IMR-90 (cell line): ENCODE measurements at places on chromosomes 5 and 9.

GRCh38 chr5:150454492-150455229 lies 5.1 kb upstream of the RPS14 start:
- H3K27ac ChIP-seq: no peak overlapping the region
- no peaks in the 10 kb centered on the region for H3K4me1 ChIP-seq
- H3K4me3 ChIP-seq: no peak overlapping the region

DNA sequence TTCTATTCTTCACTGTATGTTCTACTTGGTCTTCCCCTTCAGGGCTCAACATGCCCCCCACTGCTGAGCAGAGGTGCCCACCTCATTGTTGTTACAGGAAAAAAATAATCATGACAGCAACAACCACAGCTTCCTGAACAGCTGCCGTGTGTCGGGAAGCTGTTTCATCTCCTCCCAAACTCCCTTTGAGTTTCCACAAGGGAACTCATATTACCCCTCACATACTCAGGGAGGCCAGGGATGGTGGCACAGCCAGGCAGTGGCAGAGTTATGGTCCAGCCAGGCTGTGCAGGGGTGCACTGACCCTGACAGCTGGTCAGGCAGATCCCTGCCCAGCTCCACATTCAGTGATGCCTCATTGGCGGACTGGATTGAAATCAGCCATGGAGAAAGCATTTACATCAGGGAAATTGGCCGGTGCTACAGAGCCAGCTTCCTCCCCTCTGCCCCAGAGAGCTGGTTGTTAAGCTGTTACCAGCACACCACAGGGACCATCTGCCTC lies 37.3 kb downstream of the SARDH start:
- H3K36me3 ChIP-seq: no peaks in the 10 kb centered on the region
- H3K27ac ChIP-seq: no peak overlapping the region
- peaks cover 9% of the 10 kb centered on the region for H3K4me1 ChIP-seq
- H3K4me3 ChIP-seq: no peak overlapping the region

DNA sequence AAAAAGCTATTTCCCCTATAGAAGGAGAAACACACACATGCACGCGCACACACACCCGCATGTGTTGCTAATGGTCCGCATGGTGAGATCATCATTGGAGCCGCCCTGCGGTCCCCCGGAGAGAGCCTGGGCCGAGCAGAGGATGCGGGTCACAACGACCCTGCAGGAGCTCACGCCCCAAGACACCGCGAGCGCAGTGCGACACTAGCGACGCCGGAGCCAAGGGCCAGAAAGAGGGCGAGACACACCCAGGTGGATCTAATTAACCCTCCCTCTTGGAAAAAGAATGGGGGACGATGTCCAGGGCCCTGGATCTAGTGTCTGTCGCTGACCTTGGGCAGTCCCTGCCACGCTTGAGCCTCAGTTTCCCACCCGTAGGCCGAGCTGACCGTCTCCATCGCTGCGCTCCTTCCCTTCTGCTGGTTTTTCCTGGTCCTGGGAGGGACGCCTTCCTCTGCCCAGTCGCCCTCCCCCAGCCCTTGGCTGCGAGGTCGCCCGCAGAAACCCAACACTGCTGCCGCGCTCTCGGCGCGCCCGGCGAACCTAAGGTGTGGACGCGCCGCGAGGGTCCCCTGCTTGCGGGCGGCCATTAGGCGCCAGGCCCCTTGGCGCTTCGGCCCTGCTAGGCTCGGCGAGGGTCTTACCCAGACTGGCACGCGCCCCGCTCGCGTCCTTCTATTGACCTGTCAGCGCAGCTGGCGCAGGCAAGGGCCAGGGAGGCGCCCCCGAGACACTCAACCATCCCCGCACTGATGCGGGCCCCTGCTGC lies 47.5 kb upstream of the RNF20 start:
- H3K36me3 ChIP-seq: no peaks in the 10 kb centered on the region
- no peaks in the 10 kb centered on the region for H3K27me3 ChIP-seq
- peak overlapping the region; percentile 75 for H3K27ac ChIP-seq

DNA sequence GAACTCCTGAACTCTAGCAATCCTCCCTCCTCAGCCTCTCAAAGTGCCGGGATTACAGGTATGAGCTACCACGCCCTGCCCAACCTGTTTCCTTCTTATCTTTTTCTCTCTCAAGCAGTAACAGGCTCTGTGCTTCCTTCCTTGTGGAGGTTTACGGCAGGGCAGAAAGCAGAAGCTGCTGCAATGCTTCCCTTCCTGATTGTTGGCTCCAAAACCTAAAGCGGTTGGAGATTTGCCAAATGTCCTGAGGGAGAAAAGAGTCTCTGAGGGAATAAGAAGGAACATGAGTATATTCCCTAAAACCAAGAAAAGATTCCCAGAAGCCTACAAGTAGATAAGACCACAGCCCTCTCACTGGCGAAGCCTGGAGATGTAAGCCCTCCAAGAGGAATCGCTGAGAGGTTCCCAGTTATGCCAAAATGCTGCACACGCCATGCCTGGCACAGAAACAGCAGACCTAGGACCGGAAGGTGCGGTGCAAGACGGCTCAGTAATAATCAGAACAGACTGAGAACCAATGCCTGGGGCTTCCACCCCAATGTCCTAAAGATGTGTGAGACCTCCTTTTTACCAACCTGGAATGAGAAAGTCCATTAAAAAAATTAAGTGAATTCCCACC lies 73.2 kb downstream of the APTX start:
- no peaks in the 10 kb centered on the region for H3K4me1 ChIP-seq
- H3K27ac ChIP-seq: no peak overlapping the region
- peaks cover 12% of the 10 kb centered on the region for H3K27me3 ChIP-seq
- DNase-seq: peak; percentile 9
- H3K4me3 ChIP-seq: no peak overlapping the region

DNA sequence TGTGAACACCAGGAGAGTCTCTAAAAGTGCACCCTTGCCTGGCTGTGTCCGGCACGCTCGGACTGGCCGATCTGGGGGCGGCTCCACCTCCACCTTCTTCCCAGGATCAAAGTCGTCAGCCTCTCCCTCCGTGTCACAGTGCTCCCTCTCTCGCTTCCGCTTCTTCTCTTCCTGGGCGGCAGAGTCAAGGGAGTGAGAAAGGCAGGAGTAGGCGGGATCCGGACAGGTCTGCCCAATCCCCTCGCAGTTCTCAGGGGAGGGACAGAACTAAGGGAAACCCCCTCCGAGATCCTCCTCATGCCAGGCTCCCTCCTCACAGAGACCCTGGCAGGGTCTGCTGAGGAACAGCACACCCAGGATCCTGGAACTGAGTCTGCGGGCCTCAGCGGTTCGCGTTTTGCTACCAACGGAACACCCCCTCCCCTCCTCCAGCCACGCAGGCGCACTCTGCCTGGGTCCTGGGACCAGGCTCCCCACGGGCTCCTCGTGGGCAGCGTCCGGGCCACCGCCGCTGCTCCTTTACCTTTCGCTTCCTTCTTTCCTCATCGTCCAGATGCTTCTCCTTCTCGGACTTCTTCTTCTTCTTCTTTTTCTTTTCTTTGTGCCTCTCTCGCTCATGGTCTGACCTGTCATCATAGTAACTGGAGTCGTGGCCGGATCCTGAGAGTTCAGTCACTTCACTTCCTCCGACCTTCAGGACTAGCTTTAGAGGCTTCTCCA lies 1.3 kb downstream of the BRD9 start:
- peaks cover 8% of the 10 kb centered on the region for H3K4me1 ChIP-seq
- DNase-seq: no peak
- H3K27ac ChIP-seq: peak overlapping the region; percentile 96
- no peaks in the 10 kb centered on the region for H3K27me3 ChIP-seq

- no peak for DNase-seq
- H3K4me3 ChIP-seq: no peak overlapping the region
- peaks cover 10% of the 10 kb centered on the region for H3K27me3 ChIP-seq
- H3K27ac ChIP-seq: no peak overlapping the region
- no peaks in the 10 kb centered on the region for H3K36me3 ChIP-seq
Measured at GRCh38 chr9:114107286-114108001, 8.4 kb upstream of the KIF12 start.

DNA sequence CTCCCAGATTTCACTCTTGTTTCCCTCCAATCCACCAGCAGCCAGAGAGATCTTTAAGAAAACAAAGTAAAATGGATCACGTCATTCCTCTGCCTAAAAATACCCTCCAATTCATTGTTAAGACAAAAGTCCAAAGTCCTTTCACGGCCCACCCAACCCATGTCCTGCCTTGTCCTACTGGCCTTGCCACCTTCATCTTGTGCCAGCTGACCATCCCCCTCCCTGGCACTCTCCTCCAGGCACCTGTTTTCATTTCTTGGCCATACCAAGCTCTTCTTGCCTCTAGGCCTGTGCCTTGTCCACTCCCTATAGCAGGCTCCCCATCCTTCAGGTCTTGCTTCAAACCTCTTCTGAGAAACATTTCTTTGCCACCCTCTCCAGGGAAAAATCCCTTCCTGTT lies 307.6 kb downstream of the MSX2 start:
- no peaks in the 10 kb centered on the region for H3K36me3 ChIP-seq
- no peak overlapping the region for H3K4me3 ChIP-seq
- H3K27ac ChIP-seq: no peak overlapping the region
- no peak for DNase-seq
- H3K27me3 ChIP-seq: no peaks in the 10 kb centered on the region
- no peaks in the 10 kb centered on the region for H3K4me1 ChIP-seq

GRCh38 chr5:152376886-152377285 lies 28.2 kb downstream of the NMUR2 start:
- H3K27ac ChIP-seq: no peak overlapping the region
- no peak overlapping the region for H3K4me3 ChIP-seq
- no peaks in the 10 kb centered on the region for H3K27me3 ChIP-seq
- H3K36me3 ChIP-seq: no peaks in the 10 kb centered on the region
- no peaks in the 10 kb centered on the region for H3K4me1 ChIP-seq

DNA sequence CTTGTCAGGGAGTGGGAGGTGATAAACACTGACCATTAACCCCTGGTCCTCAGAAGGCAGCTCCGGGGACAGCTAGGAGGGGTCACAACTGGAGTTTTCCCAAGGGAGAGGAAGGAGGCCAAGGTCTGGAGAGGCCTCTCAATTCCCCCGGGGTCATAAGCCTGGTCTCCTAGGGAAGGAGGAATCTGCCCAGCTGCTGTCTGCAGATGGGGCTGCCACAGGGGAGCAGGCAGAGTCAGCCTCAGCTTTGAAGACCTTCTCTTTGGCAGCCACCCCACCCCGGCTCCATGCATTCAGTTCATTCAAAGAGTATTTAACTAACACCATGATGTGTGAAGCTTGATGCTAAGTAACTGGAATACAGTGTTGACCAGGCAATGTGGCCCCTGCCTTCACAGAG lies 74.6 kb upstream of the HSPA9 start:
- no peak overlapping the region for H3K27ac ChIP-seq
- no peaks in the 10 kb centered on the region for H3K36me3 ChIP-seq
- no peak overlapping the region for H3K4me3 ChIP-seq

DNA sequence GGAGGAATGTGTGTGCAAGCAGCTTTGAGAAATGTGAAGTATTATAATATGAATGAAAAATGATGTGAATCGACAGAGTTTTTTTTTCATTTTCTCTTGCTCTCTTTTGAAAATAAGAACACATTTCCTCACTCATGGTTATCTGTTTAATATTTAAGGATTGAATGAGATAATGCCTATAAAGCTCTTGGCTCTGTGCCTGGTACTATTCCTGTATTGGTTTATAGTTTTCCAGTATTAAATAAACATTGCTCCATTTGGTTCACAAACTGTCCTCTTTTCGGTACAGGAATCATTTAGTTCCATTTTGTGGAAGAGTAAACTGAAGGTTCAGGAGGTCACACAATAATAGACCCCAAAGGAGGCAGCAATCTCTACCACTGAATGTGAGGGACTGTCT lies 1185.5 kb upstream of the WWC1 start:
- no peak overlapping the region for H3K4me3 ChIP-seq
- no peak overlapping the region for H3K27ac ChIP-seq
- H3K4me1 ChIP-seq: no peaks in the 10 kb centered on the region
- no peaks in the 10 kb centered on the region for H3K27me3 ChIP-seq
- H3K36me3 ChIP-seq: no peaks in the 10 kb centered on the region
